Kidney (tissue), 22 donors: ENCODE measurements at places on chromosomes 13 and 19. TPM values are rescaled to one million over a fixed set of nuclear protein-coding genes. Genes with fewer than 3 reads are reported as not detected.

- no peak for DNase-seq
Observed at GRCh38 chr19:40805258-40805868, 6.4 kb downstream of the EGLN2 start.

DNA sequence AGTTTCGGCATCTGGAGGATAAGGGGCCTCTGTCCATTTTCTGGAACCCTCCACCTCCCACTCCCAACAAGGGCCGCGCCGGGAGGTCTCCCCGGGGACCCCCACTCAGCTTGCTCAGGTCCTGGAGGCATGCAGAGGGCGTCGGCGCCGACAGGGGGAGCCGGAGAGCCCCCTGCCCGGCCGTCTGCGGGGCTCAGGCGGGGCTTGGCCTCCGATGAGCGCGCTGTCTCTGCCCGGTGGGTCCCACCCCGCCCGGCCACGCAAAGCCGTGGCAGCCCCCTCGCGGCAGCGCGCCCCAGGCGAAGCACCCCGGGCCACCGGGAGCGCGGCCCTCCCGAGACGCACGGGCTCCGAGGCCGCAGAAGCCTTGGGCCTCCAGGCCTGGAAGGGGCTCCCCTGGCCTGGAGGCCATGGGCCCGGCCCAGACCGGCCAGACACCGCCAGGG, 149.7 kb upstream of the ZNF536 start:
- DNase-seq: peak; percentile 30

DNA sequence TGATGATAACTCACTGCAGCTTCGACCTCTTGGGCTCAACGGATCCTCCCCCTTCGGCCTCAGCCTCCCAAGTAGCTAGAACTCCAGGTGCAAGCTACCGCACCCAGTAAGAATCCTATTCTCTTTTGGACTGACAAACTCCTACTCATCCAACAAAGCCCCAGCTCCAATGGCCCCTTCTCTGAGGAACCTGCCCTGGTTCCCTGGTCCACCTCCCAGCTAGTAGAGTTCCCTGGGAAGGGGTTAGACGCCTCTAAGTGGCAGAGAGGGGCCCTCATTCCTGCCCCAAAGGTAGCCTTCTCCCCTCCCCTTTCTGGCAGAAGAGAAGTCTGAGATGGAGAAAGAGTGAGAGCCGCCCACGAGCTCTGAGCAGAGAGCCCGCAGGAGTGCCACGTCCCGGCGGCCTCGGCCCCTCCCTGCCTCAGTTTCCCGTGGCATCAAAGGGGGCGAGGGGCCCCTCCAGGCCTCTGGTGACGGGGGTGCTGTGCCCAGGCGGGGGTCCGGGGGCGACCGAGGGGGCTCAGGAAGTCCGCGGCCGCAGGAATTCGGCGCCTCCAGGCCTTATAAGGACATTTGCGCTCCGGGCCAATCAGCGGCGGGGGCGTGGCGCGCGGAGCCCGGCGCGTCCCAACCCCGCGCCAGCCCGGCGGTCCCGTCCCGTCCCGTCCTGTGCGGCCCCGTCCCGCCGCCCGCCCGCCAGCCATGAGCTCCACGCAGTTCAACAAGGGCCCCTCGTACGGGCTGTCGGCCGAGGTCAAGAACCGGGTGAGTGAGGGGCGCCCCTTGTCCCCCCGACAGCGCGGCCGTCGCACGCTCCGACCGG, at the start of gene CNN2:
Gene CNN2 (plus strand): TSS at position 649 of the 823 bp plus-strand sequence. CDS start 54 bp downstream, at position 703.
- DNase-seq: peak; percentile 84

GRCh38 chr19:17005000-17005399, 21.6 kb downstream of the CPAMD8 start:
- DNase-seq: no peak

DNA sequence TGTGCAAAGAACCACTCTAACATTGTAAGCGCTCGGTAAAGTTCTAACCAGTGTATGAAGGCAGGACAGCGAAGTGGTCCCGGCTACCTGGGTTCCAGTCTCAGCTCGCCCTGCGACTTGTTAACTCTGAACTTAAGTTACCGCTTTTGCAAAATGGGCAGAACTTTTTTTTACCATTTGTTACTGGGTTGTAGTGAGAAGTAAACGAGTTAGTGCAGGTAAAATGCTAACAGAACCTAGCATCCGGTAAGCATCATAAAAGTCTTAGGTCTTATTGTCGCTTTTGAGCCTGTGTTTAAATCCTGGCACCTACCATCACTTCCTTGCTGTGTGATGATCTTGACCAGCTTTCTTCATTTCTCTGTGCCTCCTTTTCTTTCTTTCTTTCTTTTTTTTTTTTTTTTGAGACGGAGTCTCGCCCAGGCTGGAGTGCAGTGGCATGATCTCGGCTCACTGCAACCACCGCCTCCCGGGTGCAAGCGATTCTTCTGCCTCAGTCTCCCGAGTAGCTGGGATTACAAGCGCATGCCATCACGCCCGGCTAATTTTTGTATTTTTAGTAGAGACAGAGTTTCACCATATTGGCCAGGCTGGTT, 734 bp upstream of the TRMT1 start:
- no peak for DNase-seq

DNA sequence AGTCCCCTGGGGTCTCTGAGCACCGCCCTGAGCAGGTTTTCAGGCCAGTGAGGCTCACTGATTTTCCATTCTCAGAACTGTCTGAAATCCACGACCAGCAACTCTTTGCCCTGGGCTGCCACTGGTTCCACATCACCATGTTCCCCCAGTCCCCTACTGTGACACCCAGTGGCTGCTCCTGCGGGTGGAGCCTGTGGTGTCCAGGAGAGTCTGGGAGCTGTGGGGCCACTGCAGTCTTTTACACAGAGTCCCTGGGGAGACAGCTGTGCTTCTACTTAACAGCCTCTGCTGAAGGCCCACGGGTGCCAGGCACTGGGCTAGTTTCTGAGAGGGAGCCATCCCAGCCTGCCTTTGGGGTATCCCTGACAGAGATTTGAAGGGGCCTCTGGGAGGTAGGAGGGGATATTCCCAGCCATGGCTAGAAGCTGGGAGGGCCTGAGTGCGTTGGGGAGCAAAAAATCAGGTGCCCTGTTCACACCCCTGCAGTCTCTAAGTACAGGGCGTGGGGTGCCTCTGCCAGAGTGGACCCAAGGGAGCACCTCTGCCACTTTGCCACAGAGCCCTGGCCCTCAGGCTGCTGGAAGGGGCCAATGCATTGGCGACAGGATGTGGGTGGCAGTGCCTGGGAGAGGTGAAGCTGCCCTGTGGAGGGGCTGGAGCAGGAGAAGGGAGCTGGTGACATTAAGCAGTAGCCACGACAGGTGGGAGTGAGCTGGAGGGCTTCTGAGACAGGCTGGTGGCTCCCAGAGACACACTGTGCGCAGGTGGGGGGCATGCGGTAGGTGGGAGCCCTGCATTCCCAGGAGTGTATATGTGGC, 200.2 kb upstream of the ZNF536 start:
- DNase-seq: no peak

DNA sequence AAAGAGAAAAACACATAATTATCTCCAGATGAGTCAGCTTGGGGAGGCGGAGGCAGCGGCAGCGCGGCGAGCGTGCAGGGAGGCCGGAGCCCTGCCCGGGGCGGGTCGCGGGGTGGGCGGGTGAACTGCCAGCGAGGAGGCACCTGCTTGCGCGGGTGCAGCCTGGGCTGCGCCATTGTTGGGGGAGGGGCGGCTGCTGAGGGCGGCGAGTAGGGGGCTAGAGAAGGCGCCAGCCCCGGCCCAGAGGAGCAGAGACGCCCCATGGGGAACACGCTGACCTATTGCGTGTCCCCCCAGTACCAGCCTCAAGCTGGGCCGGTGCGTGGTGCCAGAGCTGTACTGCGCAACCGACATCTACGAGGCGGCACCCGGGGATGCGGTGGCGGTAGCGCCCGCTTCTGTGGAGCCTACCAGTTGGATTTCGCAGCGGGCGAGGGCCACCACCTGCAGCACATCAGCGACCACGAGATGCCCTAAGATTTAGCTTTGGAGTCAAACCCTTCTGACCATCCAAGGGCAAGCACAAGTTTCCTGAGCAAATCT, 16.7 kb downstream of the ZNF100 start:
- DNase-seq: peak; percentile 57

DNA sequence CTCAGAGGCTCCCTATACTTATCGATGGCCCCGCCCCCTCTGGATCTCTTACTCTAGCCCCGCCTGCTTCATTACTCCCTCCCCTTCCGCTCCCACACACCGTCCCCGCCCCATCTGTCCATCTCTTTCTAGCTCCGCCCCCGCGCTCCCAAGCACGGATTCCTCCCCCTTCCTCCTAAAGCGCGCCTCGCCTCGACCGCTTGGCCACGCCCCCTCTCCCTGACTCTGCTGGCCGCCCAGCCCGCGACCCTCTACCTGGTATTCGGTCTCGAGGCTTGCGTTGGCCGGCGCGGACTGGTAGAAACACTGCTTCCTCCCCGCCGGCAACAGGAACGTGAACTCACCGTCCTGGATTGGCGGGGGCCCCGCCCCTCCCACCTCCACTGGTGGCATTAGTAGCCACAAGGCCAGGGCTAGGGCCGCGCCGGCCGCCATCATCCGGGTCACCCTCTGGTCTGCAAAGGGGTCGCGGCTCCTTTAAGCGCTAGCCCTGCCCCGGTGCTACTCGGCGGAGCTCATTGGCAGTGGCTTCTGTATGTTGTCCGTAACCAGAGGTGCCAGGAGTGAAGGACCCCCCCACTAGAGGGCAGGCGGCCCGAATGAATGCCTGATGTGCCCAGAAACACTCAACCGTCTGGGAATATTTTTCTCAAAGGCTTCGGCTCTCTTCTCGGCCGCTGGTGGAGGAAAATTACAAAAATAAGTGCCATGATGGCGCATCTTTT, at the start of gene TMED1:
Gene TMED1 (minus strand): TSS at position 459 of the 725 bp plus-strand sequence. CDS start 21 bp downstream, at position 438.
- DNase-seq: peak; percentile 100

DNA sequence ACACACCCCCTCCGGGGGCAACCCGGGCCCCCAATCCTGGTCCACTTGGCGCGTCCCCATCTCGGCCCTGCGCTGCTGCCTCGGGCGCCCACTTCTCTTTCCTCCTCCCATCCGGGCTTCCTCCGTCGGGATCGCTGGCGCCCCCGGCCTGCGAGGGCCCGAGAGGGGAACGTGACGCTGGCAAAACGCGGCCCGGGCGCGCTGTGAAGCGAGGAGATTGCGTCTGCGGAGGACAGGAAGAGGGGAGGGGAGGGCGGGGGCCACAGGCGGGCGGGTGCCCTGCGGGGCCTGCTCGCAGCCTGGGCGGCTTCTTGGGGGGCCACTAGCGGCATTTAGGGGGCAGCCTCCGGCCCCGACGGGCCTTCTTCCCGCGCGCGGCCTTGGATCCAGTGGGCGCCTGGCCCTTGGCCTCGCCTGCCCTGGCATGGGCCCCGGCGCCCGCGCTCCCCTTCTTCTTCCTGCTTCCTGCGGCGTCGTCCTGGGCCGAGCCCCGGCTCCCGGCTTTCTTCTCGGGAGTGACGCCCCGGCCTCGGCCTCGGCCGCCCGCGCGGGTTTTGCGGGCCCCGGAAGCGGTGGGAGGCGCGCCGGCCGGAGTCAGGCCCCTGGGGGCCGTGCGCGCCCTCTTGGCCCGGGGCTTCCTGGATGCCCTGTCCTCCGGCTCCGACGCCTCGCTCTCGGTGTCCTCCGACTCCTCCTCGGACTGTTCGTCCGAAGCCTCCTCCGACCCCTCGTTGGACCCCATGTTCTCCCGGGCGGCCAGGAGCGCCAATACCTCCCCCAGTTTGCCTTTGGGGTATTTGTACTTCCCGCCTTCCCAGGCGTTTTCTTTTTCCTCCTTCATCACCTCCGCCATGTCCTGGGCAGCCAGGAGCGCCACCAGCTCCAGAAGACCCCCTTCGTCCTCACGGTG, 2.2 kb downstream of the PNMA8B start:
- peak; percentile 61 for DNase-seq

DNA sequence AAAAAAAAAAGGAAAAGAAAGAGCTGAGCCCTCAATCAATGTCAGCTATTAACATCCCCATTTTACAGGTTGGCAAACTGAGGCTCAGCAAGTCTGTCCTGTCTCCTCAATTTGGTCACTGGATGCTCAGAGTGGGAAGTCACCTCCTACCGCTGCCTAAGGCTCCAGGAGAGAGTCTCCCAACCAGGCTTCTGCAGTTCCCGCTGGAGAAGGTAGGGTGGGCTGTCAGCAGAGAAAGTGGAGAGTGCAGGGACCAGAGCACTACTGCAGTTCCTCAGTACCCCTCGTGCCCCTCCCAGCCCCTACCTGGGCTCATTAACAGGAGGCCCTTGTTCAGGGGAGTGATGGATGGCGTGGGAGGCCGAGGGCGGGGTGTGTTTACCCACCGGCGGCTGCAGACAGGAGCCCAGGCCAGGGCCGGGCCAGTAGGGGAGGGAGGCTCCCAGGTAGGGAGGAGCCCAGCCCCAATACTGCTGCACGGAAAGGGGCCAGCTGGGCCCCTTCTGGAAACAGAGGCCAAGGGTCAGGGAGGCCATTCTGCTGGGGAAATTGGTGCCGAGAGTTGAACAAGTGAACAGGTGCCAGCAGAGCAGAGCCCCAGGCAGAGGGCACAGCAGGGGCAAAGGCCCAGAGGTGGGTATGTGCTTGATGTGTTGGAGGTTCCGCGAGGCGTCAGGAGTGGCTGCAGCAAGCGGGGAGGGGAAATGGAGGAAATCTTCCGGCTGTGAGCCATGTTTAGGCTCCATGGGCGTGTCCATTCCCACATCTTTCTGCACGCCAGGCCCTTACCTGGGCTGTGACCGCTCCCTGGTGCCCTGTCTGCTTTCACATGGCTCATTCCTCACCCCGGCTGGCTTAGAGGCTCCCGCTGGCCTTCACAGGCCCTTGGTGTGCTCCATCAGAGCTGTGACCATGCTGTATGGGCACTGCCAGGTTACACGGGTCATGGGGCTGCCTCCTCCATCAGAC, 7.6 kb upstream of the COMP start:
- DNase-seq: peak; percentile 49

DNA sequence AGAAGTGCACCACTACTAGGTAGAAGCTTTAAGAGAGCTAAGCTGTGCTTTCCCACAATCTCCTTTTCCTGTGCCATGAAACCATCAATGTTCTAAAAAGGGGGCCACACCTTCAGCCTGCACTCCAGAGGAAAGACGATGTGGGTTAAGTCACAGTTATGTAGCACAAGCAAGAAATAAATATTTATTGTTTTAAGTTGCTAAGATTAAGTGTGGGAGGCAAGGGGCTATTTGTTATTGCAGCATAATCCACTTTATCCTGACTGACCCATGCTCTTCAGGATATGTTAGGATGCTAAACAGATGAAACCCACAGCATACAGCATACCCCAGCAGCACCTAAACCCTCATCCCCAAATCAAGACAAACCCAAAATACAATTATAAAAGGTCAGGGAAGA, 64.7 kb downstream of the MBD3L2B start:
- no peak for DNase-seq

- DNase-seq: no peak
Observed at GRCh38 chr19:48544856-48545750, 6.9 kb upstream of the SULT2B1 start.

GRCh38 chr19:33171916-33172359, 22.2 kb upstream of the LRP3 start:
- DNase-seq: no peak

DNA sequence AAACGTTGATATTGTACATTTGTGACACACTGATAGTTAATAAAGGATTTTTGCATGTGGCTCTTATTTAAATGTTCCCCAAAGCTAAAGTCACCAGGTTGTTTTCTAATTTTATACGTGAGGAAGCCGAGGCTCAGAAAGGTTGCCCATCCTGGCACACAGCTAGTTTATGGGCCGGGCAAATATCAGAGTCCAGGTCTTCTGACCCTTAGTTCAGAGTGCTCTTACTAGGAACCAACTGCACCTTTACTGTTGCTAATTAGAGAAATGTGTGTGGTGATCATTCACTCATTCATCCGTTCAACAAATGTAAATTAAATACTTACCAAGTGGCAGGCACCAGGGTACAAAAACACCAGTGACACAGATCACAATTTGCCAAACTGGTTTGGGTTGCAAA, 46.3 kb upstream of the RGCC start:
- no peak for DNase-seq

Gene ERFL
- 0.69 TPM for total RNA-seq

Gene ATP4A
- not detected for total RNA-seq

Gene FRY
- total RNA-seq: 69.5 TPM

Gene ZNF541
- 0.69 TPM for total RNA-seq

Gene CLDND2
- 1.1 TPM for total RNA-seq

Gene SCEL
- 3.3 TPM for total RNA-seq
